COLO829 (cell line): ENCODE measurements at places on chromosomes 12 and 14.
A peak's percentile ranks its signal among the peaks of the same experiment; 100 is the strongest.

DNA sequence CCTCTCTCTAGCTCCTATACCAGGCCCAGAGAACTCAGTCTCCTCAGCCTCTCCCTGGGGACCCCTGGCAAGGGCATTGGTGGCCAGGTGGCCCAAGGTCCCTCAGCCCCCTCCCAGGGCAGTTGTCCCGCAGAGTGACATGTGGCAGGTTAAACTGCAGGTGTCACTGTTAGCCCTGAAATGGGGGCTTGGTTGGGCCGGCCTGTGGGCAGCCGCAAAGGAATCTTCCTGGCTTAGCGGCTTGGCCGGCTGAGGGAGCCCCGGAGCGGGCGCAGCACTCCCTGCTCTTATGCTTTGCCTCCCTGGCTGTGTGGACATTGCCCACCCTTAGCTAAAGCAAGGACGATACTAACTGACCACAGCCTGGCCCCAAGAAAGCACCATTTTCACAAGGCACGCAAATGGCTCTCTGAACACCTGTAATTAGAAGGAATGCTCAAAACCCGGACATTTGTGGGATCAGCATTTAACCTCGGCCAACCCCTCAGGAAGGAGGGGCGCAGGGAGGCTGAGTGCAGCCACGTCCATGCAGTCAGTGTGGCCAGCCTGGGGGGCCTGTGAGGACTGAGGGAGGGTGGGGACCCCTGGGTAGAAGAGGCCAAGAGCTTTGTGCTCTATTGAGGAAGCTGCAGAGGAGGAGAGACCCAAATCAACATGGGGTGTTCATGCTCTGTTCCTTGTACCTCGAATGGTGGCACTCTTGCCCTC is 82.2 kb downstream of the PAPOLA start:
- peak; percentile 9 for DNase-seq

- DNase-seq: no peak
Measured at GRCh38 chr14:65483647-65484046, 71.1 kb downstream of the FUT8 start.

GRCh38 chr12:22101749-22102243 is 55.8 kb downstream of the CMAS start:
- peak; percentile 98 for DNase-seq

- DNase-seq: no peak
Measured at GRCh38 chr14:52142504-52142903, 73.6 kb upstream of the NID2 start.

GRCh38 chr14:33704481-33704880 is 246.4 kb downstream of the EGLN3 start:
- no peak for DNase-seq

DNA sequence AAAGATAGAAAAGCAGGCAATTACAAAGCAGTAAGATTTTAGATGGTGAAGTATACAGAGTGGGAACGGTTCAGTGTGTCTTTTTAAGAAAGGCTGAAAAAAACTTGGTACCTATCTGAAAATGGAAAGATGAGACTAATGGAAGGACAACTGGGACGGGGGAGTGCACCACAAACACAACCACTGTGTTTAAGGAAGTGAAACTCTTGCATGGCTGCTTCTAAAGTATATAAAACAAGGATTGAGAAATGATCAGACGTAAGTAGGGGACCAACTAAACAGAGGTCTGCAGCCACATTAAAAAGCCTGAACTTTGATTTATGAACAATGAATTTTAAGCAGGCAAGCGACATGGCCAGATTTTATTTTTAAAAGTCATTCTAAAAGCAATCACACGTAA is 328.6 kb downstream of the MDGA2 start:
- no peak for DNase-seq

DNA sequence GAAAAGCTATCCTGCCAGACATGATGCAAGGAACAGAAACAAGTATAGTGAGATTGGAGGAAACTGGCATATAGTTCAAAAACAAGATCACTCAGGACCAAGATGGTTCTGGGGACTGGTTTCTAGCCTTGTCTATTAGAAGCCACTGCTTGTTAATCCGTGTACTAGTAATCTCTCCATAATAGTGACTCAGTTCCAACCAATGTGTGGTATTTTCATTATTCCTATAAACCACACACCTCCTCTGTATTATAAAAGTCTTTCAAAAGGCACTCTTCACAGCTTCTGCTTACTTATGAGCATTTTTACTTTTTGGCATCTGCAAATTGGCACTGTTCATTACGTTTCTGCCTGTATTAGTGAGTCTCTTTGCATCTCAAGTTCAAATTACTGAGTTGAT is 140.3 kb downstream of the SLC6A15 start:
- DNase-seq: no peak

- no peak for DNase-seq
Measured at GRCh38 chr14:103742499-103743255, 27.1 kb downstream of the ZFYVE21 start.
